Renal pelvis (tissue), 12 donors: ENCODE measurements at places on chromosomes 12 and 14. TPM values are rescaled to one million over a fixed set of nuclear protein-coding genes. Genes with fewer than 3 reads are reported as not detected.

GRCh38 chr12:5913387-5913786, 31.7 kb downstream of the ANO2 start:
- no peak for DNase-seq

DNA sequence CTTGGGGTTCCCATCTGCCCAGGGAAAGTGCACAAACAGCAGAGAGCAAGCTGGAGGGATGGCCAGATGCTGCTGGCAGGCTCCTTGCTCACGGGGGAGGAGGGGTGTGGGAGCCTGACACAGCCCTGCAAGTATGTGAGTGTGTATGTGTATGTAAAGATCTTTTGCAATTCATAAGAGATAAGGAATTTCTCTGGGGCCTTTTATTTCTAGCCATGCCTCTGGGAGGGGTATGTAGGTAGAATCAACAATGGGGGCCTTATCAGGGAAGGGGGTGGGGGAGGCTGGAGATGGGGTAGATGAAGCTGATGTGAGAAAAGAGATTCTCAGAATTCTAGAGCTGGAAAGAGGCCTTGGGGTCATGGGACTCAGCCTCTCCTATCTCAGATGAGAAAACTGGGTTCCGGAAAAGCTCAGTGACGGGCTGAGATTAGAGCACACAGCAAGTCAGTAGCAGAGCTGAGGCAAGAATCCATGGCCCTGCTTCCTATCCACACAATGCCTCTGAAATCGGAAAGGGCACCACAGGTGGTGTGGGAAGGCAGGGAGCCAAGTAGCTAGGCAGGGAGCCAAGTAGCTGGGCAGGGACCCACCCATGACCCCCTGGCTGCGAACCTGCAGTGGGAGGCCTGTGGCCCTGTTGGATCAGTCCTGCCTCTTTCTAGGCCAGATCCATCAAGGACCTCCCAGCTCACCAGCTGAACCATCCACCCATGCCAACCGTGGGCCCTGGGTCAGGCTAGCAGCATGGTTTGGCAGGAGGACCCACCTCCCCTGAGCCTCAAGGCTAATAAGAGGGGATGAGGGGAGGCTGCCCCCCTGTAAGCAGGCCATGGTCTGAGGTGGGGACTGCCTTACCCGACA, 54.7 kb downstream of the PLEKHG3 start:
- DNase-seq = no peak

- no peak for DNase-seq
Observed at GRCh38 chr12:124032265-124032886, 59.4 kb downstream of the ZNF664 start.

- DNase-seq = peak; percentile 12
Observed at GRCh38 chr14:96040828-96041371, 1.7 kb downstream of the C14orf132 start.

DAO gene
- 1.2 TPM for polyA plus RNA-seq
